ENCODE measurements at places on chromosomes 16 and 17.

DNA sequence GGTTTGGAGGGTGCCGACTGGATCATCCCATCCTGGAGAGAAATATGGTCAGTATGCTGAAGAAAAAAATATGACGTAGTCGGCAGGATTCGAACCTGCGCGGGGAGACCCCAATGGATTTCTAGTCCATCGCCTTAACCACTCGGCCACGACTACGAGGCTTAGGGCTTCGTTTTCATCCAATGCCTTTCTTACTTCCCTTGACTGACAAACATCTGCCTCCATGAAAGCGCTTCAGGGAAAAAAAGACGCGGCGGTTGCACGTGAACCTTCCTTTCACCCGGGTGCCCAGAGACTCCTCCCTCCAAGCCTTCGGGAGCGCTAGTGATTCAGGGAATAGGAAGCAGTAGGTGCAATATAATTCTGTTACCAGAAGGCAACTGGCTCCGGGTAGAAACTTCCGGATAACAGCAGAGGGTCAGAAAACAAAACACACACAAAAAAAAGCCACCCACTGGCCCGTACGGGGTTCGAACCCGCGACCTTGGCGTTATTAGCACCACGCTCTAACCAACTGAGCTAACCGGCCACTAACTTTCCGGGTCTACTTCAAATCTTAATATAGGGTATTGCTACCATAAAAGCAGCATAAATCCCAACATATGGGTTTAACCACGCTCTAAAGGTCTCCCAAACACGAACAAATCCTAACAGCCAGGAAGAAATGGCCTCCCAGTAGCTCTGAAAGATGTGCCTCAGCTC, 16.3 kb upstream of the AURKB start:
- DNase-seq = peak; percentile 39

GRCh38 chr16:10256784-10257641, 74.8 kb upstream of the GRIN2A start:
- DNase-seq = peak; percentile 20

DNA sequence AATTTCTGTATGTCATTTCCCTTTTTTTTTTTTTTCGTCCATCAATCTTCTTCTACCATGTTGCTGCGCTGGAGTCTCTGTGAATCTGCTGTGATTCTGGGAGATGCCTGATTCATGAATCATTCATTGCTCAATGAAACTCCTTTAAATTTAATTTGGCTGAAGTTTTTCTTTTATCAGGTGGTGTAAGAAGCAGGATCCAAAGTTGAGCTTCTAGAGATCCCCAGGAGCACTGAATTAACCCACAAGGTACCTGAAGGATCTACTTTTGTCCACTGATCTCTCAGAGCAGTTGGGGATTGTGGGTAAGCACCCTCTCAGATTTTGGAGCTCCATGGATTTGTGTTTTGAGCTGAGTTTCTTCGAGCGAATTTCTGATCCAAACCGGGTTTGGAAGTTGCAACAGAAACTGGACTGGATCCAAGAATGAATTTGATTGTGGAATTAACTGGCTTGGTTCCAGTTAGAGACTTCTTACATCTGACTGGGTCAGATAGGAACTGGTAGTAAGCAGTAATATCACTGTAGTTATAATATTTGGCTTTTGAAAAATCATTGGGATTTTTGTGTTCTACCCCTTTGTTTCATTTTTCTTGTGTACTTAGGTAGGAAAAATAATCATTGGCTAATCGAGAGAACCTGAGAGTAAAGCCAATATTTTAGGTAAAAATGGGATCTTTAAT, 447.8 kb upstream of the TOM1L1 start:
- no peak for DNase-seq

DNA sequence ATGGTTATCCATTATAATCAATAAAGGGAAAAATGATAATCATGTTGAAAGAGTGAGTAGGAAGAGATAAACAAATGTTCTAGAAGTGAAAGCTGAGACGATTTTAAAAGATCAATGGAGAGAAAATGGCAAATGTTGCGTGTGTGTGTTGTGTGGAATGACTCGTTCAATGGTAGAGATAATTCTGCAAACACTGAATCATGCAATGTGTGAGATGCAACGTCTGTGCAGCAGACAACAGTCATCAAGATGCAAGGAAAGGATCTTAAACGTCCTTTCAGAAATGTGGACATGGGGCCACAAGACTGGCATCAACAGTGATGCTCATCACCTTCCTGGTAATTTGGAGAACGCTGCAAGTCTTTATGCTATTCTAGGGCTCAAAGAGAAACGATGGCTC, 124.4 kb downstream of the CDYL2 start:
- no peak for DNase-seq

- DNase-seq = no peak
Measured at GRCh38 chr17:42287305-42287976, 857 bp upstream of the STAT5A start.

- DNase-seq = peak; percentile 41
Measured at GRCh38 chr17:40909351-40909750, 24.3 kb upstream of the KRT20 start.

DNA sequence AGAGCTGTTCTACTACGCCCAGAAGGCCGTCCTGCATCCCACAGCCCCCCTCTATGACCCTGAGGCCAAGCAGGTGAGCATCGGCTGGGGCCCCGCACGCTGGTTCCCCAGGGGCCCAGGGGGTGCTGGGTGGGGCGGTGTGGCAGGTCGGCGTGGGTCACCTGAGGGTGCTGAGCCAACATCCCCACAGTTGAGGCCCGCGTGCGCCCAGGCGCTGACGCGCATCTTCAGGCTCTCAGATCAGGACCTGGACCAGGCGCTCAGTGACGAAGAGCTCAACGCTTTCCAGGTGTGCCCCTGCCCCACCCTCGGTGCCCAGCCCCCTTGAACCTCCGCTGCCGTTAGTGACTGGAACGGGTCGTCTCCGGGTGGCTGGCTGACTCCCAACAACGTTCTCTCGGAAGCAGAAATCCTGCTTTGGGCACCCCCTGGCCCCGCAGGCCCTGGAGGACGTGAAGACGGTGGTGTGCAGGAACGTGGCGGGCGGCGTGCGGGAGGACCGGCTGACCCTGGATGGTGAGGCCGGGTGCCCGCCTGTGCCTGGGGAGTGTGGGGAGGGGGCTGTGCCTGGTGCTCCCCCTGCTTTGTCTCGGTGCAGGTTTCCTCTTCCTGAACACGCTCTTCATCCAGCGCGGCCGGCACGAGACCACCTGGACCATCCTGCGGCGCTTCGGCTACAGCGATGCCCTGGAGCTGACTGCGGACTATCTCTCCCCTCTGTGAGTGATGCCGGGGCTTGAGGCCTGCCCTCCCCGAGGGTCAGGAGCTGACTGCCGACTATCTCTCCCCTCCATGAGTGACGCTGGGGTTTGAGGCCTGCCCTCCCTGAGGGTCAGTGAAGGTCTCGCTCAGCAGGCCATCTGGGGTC, 2.8 kb downstream of the RHOT2 start:
- no peak for DNase-seq

GRCh38 chr17:77884967-77885641, 73.4 kb upstream of the TNRC6C start:
- no peak for DNase-seq

DNA sequence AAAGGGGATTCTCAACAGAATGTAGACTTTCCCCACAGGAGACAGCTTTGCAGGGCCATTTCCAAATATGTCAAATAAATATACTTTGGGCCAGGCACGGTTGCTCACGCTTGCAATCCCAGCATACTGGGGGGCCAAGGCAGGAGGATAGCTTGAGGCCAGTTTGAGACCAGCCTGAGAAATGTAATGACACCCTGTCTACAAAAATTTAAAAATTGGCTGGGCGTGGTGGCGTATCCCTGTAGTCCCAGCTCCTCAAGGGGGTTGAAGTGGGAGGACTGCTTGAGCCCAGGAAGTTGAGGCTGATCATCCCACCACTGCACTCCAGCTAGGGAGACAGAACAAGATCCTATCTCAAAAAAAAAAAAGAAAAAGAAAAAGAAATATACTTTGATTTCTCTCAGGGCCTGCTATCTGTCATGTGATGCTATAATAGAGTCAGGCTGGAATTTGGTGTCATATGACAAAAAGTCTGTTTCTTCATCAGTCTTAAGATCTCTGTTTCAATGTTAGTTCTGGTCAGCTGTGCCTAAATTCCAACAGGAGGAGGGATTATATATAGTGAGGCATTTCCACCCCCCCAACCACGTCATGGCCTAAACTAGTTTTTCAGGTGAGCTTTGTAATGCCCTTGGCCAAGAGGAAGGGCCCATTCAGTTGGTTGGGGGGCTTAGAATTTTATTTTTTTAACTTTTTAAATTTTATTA, 4.3 kb upstream of the ZDHHC7 start:
- DNase-seq = no peak

DNA sequence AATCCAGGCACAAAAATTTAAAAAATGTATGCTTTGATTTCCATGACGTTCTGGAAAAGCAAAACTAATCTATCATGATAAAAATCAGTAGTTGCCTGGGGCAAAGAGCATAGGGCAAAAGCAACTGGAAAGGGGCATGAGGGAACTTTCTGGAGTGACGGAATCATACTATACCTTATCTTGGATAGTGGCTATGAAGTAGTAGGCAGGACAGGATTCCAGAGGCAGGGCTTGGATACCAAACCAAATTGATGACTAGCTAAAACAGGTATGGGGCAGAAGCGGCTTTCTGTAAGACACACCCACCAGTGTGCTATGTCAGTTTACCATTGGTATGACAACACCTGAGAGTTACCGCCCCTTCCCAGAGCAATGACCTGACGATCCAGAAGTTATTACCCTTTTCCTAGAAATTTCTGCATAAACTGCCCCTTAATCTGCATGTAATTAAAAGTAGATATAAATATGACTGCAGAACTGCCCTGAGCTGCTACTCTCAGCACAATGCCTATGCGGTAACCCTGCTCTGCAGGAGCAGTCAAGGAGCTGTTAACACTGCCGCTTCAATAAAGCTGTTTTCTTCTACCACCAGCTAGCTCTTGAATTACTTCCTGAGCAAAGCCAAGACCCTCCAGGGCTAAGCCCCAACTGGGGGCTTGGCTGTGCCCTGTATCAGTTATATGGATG, 56.7 kb downstream of the CFDP1 start:
- no peak for DNase-seq

DNA sequence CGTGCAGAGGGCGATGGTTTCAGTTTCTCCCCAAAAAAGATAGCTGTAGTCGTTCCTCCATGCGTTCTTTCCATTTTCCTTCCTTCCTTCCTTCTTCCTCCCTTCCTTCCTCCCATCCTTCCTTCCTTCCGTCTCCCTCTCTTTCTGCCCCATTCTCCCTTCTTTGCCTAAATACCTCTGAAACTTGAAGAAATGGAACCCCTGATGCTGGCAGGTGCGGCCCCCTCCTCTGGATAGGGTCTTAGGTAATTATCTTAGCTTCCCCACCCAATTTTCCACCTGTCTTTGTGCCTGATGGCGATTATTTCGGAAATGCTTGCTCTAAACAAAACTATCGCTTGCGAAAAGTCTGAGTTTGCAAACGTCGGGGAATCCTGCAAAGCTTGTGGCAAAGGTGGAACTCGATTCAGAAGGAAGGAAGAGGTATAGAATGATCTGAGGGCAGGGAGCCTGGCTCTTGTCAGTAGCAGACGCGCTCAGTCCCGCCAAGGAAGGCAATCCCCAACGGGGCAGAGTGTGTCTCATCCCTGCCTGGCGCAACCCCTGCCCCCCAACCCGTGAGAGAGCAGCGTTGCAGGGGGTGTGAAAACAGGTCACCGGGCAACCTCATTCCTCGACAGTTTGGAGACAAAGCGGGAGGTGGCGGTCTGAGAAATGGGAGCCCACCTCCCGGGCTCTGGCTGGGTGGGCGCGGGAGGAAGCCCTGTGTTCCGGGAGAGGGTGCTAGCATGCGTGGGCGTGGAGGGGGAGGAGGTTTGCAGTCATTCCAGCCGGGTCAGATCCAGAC, 2.9 kb upstream of the CBX8 start:
- DNase-seq = no peak

- DNase-seq = no peak
Measured at GRCh38 chr17:79556271-79556670, 54.6 kb downstream of the RBFOX3 start.

DNA sequence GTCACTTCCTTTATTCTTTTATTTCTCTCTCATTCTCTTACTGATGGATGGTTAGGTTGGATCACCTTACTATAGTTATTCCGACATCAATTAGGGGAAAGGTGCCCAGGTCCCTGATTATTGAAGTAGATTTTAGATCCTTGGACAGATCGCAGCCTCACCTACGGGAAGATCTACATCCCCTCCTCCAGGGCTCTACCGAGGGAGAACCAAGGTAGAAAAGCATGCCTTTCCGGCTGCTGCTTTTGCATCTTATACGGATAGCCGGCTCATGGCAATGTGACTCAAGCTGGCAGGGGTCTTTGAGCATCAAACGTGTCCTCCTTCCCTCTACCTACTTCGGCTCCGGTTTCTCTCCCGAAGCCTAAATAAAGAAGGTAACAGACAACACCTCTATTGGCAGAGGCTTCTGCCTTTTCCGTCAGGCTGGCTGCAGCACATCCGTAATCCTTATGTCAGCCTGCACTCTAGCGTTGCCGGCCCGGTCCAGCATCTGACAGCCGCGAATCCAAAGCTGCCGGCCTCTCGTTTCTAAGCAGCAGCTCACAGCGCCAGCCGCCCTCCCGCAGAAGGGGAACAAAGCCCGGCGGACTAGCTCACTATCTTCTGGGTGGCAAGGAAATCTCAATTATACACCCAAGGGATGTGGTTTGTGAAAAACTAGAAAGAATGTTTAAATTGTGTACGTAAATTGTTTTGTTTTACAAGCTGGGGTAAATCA, 46.9 kb downstream of the IRX6 start:
- DNase-seq = no peak

DNA sequence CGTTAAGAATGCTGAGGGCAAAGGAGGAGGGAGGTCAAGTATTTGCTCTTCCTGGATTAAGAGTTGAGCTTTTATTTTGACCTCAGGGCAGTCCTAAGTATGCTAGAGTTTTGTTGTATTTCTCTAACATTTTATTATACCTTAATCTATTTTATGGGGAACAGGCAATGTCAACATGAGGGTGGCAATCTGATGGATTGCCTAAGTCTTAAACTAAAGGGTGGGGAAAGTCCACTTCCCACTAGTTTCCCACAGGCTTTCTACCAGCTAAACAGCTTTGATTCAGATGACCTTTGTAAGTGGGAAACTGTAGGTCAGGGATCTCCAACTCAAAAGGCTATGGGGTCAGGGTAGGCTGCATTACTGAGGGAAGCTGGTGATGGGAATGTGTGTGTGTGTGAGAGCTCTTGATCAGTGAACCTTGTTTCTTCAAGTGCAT, 24.9 kb downstream of the HSD17B2 start:
- DNase-seq = no peak

GRCh38 chr16:49858200-49859124, 2.5 kb upstream of the ZNF423 start:
- no peak for DNase-seq

- DNase-seq = peak; percentile 65
Measured at GRCh38 chr16:23504453-23505179, 5.7 kb downstream of the GGA2 start.
